ENCODE measurements at places on chromosomes 5 and 9.

- DNase-seq, result no peak
Observed at GRCh38 chr5:37045703-37046102, 169.1 kb downstream of the NIPBL start.

DNA sequence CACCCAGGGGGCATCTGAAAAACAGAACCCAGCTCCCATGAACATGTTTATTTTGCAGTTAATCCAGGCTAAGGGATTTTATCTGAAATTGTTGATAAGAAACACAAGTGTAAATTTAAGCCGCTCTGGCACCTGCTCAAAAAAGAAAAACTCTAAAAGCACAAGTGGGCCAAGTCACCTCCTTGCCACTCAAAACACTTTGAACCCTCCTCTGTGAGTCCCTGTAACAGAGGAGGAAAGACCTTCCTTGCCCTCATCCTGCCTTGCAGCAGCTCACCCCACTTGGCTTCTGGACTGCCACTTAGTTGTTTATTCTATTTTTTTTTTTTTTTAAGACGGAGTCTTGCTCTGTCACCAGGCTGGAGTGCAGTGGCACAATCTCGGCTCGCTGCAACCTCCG, 39.5 kb downstream of the FAM78A start:
- DNase-seq, result no peak

- no peak for DNase-seq
Observed at GRCh38 chr5:42760426-42760825, 3.8 kb downstream of the CCDC152 start.

GRCh38 chr9:84315278-84315877, 25.2 kb downstream of the SLC28A3 start:
- peak; percentile 65 for DNase-seq

DNA sequence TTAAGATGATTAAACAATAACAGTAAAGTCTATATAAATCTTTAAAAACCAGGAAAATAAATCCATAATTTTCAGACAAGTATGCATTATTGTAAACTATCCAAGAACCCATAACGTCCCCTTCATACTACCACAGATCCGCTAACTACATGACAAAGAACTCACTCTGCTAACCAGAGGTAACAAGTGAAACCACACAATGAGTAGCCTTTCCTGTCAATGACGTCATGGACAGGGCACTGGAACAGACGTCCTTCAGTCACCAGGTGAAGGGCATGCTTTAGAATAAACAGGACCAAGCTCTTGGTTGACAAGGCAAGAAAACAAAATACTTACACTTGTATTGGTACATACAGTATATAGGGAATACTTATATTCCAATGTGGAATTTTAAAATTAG, 45.2 kb downstream of the RNF130 start:
- peak; percentile 24 for DNase-seq

DNA sequence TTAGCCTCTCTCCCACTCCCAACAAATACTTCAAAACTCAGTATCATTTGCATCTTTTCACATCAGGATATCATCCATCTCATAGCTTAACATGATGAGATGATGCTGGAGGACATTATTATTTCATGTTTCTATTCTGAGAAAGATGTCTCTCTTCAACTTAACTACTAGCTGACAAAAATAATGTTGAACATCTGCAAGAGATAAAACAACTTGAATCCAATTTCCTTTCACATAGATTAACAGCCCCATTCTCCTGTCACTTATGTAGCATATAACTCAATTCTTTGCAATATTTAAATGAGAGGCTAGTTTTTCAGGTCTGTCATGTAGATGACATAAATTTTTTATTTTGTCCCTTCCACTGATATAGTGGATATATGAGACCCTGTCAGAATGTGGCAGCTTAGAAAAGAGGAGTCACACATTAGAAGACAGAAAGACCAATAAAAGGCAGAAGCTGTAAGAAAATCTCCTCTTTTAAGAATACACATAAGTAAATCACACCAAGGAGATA, 239.2 kb upstream of the KIF2A start:
- no peak for DNase-seq

DNA sequence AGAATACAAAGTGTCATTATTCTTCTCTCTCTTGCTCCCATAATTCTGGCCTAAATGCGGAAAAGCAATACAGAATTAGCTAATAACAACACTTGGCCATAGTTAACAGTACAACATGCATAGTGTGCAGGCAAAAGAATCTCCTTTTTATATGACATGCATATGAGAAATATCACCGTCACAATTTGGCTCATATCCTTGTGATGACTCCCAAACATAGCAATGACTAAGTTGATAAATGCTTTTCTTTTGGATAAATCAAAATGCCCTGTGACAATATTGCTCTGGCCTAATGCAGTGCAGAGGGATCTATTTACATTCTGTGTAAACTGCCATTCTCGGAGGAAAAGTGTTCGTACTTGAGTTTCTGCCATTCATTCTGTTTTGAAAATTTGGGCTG, 121.9 kb upstream of the GHR start:
- DNase-seq, result peak; percentile 32

DNA sequence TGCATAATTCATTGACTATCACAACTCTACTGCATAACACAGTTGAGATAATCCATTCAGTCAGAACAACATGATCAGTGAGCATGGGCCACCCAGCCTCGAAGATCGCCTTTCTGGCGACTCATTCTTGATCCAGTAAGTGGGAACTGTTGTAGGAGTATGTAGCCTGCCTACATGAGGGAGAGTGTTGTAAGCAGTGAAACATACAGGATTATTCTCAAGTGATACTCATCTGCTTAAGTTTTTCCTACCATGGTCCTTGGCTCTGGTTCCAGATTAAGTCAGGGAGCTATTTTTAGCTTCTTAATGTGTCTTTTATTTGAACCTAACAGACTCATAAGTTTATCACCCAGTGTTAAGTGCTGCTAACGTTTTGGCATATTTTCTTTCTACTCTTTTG, 44.0 kb downstream of the TNPO1 start:
- DNase-seq, result peak; percentile 59

DNA sequence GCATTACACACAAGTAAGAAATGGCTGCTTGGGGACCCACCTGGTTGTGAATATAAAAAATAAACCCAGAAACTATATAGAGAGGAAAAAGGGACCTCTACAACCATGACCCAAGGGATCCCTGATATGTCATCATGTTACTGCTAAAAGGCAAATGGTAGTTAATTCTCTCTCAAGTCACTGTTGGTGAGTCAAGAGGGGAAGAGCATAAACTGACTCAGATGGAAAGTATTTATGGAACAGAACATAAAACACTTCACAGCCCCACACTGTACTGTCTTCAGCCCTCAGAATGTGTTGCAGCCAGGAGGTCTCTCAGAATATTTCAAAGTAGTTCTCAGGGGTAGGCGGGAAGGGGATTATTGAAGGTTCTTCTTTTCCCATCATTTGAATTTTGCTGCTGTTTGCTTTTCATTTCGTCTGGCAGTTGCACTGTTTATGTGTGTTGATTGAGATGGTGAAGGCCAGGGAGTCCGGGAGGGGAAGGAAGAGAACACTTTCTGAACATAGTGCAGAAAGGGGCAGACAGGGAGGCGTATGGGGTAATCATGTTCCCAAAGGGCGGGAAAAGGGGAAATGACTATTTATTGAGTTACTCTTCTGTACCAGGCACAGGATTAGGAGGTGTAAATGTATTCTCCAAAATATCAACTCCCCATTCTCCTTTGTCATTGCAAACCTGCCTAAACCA, 85.5 kb downstream of the TEK start:
- DNase-seq, result peak; percentile 90

GRCh38 chr9:18606281-18606680, 132.3 kb downstream of the ADAMTSL1 start:
- no peak for DNase-seq

- peak; percentile 69 for DNase-seq
Observed at GRCh38 chr5:178496642-178497041, 93.6 kb downstream of the COL23A1 start.

Measured in fibroblast of upper back skin (primary cell).